ENCODE measurements at places on chromosomes 11 and 22. TPM values are rescaled to one million over a fixed set of nuclear protein-coding genes. Genes with fewer than 3 reads are reported as not detected.

Gene KCNC1
- polyA plus RNA-seq: not detected

Gene USH1C
- 0.23 TPM for polyA plus RNA-seq

Gene ZNF214
- 0.23 TPM for polyA plus RNA-seq

Gene RAB39A
- 0.19 TPM for polyA plus RNA-seq

Gene PAX6
- polyA plus RNA-seq: not detected

Gene DEPDC5
- 5.7 TPM for polyA plus RNA-seq

Gene ALG9
- polyA plus RNA-seq: 16.2 TPM

Gene CTSW
- polyA plus RNA-seq: 0.53 TPM

Gene KCNE3
- 1.3 TPM for polyA plus RNA-seq

Gene OR51B5
- not detected for polyA plus RNA-seq

Gene OPCML
- polyA plus RNA-seq: not detected

Gene KRTAP5-7
- polyA plus RNA-seq: not detected

Gene EMID1
- 0.43 TPM for polyA plus RNA-seq

GRCh38 chr22:27851974-27852746 is 50.6 kb upstream of the MN1 start:
- peak; percentile 54 for DNase-seq

- no peak for DNase-seq
Measured at GRCh38 chr11:3046190-3046589, 11.0 kb downstream of the CARS1 start.

DNA sequence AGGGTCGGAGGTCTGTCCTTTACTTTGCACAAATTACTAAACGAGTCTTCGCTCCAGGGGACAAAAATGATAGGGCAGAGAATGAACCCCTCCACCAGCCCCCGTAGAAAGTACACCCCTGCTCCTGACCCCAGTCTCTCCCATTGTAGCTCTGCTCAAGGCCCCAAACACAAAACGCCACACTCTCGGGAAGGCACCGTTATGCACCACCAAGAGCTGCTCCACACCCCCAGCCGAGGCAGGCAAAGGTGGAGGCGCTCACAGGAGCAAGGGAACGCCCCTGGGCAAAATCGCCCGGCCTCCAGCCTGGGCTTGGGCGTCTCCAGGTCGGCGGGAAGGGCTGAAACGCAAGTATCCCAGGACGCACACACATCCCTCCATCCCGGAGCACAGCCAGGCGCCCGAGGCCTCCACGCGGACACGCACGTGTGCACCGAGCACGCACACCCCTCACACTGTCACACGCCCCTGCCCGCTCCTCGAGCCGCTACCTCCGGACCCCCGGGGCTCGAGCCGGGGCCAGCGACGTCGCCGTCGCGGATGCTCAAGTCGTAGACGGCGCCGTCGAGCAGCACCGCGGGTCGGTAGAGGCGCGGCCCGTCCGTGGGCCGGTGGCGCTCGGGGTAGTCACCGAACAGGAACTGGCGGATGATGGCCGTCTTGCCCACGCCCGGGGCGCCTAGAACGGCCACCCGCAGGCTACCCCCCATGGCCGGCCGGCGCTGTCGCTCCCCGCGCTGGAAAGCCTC is 786 bp downstream of the RASL10A start:
- DNase-seq: no peak

- DNase-seq: peak; percentile 84
Measured at GRCh38 chr11:63614136-63614671, at the start of gene PLAAT3. TSS of gene PLAAT3 (minus strand) at chr11:63614433. CDS start at chr11:63614014, 419 bp downstream.

GRCh38 chr22:36365020-36365411 is 22.8 kb downstream of the MYH9 start:
- DNase-seq: no peak

- no peak for DNase-seq
Measured at GRCh38 chr11:2096919-2097301, 42.3 kb downstream of the IGF2 start.

DNA sequence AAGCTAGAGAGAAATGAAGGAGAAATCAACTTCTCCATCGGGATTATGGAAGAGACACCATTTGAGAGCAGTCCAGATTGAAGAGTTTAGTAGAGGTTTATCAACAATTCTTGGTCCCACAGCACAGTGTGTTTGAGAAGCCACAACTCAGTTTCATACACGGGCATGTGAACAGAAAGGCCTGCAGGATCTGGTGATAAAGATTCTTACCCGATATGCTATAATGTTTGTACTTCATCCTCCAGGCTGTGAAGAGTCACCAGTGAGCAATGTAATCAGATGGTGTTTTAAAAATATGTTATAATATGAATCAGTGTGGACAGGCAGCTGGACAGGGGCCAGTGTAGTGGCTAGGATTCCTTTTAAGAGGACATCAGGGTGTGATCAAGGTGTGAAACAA is 29.7 kb upstream of the VWA5A start:
- no peak for DNase-seq

GRCh38 chr11:6656584-6656915 is 941 bp upstream of the DCHS1 start:
- no peak for DNase-seq

DNA sequence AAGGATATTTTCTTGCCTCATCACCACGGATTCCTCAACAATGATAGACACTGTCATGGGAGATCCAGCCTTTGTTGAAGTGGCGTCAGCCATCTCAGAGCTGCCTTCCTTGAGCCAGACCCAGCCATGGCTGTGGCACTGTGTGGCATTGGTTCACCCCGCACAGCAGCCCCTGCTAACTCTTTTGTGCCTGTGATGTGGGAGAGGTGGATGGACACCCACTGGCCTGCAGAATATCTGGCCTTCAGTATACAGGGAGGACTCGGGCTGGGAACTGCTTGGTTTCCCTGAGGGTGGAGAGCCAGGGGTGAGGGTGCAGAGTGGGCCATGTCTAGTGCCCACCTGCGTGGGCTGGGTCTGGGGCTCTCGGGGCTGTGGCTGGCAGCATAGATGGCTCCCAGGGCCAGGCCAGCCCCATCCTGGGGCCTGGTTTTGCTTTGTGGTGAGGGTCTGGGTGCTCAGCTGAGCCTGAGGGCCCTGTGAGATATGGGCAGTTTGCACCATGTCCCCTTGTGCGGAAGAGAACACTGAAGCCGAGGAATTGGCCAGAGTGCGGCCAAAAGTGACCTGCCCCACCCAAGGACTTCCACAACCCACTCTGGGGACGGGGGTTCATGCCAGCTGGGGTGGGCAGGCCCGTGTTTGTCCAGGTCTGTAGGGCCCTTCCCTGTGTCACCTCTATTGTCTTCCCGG is 6.1 kb downstream of the CLDN5 start:
- no peak for DNase-seq

DNA sequence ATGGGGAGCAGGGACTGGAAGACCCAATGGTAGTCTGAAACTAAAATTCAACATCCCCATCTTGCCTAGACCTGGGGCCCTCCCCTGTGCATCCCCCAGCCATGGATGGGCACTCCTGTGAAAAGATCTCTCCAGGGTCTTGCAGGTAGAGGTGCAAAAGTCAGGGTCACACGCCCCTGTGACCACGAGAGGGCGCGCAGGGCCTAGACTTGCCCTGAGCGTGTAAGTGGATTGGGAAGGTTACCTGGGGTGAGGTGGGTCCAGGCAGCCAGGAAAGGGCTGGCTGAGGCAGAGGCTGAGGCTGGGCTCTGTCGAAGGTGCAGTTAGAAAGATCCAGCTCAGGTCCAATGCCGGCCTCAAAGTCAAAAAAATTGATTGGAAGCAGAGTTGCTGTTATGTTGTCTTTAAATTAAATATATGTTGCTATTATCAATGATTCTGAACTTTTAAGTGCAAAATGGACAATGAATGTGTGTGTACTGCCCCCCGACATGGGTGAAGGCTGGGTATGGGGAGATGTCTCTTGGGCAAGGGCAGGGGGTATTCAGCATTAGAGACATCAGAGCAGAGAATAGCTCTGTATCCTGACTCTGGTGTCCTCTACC is 4.8 kb upstream of the POU2F3 start:
- peak; percentile 55 for DNase-seq

- DNase-seq: no peak
Measured at GRCh38 chr11:109733245-109733644, 311.3 kb downstream of the C11orf87 start.

- DNase-seq: no peak
Measured at GRCh38 chr11:70731271-70732022, 333.1 kb downstream of the CTTN start.

- DNase-seq: no peak
Measured at GRCh38 chr11:6927030-6927617, 898 bp downstream of the ZNF215 start.

DNA sequence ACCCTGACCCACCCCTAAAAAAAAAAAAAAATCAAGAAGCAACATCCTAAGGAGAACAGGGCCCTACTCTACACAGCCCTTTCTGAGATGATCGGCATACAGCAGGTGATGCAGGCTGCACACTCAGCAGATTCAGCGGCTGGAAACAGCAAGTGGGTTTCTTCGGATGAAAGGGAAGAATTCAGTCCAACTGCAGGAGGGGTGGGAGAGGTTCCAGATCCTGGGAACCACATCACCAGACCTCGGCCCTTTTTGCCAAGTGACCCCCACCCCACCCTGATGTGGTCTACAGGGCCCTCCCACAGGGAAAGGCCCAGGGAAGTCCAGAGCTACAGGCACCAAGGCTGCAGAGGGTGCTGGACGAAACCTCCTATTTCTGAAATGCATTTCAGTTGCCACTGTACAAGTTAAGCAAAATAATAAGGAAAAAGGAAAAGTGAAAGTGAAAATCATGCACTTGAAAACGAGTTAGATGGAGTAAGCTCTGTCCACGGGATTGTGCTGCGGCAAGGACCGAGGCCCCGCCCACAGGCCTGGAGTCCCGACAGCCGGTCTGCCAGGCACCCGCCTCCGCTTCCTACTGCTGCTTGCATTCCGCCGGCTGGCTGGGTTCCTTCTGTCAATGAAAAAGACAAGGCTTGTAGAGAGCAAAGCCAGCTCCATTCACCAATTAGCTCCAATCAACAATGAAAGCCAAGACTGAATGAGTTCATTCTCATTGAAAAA is 16.0 kb upstream of the PHLDA2 start:
- DNase-seq: peak; percentile 93

- no peak for DNase-seq
Measured at GRCh38 chr11:46222490-46223251, 54.8 kb upstream of the CREB3L1 start.

GRCh38 chr22:37209140-37209845 is 3.0 kb downstream of the SSTR3 start:
- DNase-seq: no peak

DNA sequence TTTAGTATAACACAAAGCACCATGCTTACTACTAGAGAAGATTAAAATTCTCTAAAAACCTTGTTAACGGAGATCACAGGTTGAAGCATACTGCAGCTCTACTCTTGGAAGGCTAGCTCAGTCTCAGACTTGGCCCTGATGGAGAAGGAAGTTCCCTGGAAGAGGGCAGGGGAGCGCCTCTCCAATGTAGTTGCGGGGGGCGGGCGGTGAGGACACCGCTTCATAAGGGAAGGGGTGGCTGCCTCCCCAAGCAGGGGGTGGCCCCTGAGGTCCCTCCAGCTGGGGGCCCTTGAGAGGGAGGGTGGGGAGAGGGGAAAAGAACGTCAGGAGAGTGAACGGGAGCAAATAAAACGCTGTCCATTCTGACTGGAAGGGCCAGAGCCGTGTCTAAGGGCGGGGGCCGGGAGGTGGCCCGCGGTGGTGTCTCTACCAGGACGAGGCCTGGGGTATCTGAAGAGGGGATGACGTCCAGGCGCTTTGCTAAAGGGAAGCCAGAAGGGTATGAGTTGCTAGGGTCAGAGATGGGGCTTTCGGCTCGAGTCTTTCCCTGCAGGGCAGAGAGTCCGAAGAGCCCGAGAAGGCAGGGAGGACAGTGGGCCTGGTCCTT is 553 bp upstream of the USP47 start:
- peak; percentile 50 for DNase-seq

DNA sequence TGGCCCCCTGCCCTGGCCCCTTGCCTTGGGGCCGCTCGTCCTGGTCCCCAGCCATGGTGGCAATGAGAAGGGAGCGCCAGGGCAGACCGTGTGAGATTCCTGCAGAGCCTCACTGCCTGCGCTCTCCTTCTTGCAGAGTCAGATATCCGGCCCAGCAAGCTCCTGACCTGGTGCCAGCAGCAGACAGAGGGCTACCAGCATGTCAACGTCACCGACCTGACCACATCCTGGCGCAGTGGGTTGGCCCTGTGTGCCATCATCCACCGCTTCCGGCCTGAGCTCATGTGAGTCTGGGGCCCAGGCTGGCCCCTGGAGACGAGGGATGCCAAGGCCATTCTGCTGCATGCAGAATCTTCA is 114.1 kb downstream of the MICAL2 start:
- DNase-seq: peak; percentile 80

- DNase-seq: no peak
Measured at GRCh38 chr22:50678651-50679521, 6.3 kb downstream of the SHANK3 start.

GRCh38 chr11:115672412-115672811 is 168.2 kb upstream of the CADM1 start:
- no peak for DNase-seq

GRCh38 chr22:45478108-45478771 is 24.4 kb upstream of the FBLN1 start:
- DNase-seq: no peak

DNA sequence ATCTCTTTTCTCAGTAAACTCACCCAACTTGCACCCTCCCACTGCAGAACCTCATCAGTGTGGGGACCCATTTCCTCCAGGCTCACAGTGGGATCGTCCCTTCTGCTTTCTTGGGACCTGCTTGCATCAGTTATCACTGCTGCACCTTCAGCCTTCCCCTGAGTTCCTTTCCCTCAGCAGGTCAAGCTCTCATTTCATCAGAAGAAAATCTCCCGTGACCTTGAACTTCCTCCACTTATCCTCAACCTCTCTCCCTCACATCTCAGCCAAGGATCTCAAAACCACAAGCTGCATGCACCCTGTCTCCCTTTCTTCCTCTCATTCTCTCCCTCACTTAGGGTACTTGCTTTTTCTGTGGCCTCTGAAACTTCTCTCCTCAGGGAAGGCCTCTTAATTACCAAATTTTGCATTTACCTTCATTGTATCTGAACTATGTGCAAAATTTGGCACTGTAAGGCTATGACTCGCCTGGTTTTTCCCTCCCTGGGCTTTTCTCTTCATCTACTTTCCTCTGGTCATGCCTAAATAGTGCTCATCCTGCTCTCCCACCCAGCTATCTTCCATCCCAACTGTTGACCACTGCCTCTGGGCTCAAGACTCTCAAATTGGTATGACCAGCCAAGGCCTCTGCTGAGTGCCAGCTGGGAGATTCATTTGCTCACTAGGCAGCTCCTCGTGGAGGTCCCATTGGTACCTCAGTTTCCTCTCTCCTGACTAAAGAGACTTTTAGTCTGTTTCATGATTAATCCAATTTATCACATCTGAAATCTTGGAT is 2.7 kb upstream of the RCE1 start:
- no peak for DNase-seq

- no peak for DNase-seq
Measured at GRCh38 chr11:34595391-34595790, 25.5 kb upstream of the EHF start.

GRCh38 chr11:111975076-111975806 is 38.1 kb downstream of the DIXDC1 start:
- DNase-seq: no peak

- DNase-seq: no peak
Measured at GRCh38 chr11:69613594-69613993, 27.4 kb upstream of the CCND1 start.

- no peak for DNase-seq
Measured at GRCh38 chr11:103749158-103749557, 287.3 kb upstream of the DDI1 start.

All from heart left ventricle (tissue), 16 donors.